Fibroblast of skin of scalp (primary cell): ENCODE measurements at places on chromosomes 5 and 9.

GRCh38 chr9:37290940-37291485 is 131.5 kb upstream of the GRHPR start:
- DNase-seq: peak; percentile 91

DNA sequence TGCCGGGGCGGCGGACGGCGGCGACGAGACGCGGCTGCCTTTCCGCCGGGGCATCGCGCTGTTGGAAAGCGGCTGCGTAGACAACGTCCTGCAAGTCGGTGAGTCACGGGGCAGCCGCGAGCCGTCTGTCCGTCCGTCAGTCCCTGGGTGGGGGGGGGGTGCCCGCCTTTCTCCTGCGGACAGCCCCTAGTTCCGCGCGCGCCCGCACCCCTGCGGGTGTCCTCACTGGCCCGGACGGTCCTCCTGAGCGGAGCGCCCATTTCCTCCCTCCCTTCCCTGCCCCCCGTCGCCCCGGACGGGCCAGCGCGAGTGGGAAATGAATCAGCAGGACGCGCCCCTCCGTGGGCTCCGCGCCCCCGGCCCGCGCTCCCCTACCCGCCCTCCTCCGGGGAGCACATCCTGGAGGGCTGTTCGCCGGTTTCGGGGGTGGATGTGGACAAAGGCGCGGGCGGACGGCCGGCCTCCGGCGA is 828 bp downstream of the ZSWIM6 start:
- DNase-seq: peak; percentile 68

GRCh38 chr5:73188764-73189531 is 16.0 kb downstream of the TMEM174 start:
- DNase-seq: peak; percentile 95

GRCh38 chr5:83099001-83099400 is 21.7 kb downstream of the XRCC4 start:
- no peak for DNase-seq

DNA sequence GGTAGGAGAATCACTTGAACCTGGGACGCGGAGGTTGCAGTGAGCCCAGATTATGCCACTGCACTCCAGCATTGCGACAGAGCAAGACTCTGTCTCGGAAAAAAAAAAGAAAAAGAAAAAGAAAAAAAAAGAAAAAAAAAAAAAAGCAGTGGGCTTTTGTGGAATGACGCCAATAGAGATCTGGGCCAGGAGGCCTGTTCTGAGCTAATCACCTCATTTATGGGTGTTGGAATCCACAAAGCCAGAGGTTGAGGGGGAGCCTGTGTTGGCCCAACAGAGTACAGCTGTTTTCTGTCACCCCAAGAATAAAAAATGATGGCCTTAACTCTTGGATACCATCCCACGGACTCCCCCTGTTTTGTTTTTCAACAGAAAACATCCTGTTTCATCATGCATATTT is 18.5 kb downstream of the OSTF1 start:
- no peak for DNase-seq

GRCh38 chr9:77543131-77543822 is 104.8 kb downstream of the GNA14 start:
- no peak for DNase-seq

- no peak for DNase-seq
Measured at GRCh38 chr5:153081385-153081784, 409.1 kb upstream of the GRIA1 start.

GRCh38 chr5:6475626-6476312 is 27.1 kb downstream of the UBE2QL1 start:
- DNase-seq: no peak

- DNase-seq: peak; percentile 72
Measured at GRCh38 chr5:134458234-134459009, 46.7 kb upstream of the CDKN2AIPNL start.

- DNase-seq: no peak
Measured at GRCh38 chr9:129813661-129814060, 10.3 kb downstream of the TOR1A start.

DNA sequence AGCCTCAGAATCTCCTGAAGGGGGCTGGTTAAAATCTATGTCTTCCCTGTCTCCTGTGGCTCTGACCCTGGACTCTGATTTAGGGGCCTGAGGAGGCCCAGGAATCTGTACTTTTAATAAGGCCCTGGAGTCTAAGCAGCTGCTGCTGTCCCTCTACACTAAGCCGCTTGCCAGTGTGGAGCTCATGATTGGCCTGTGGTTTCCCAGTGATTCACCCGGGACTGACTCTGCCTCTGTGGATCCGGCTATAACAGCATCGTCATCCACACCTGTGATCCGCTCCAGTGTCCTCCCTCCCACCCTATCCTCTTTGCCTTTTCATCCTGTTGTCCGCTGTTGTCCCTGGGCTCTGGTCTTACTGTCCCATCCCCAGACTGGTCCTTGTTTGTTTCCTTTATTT is 3.7 kb downstream of the SLC31A2 start:
- DNase-seq: peak; percentile 15

- no peak for DNase-seq
Measured at GRCh38 chr9:76333964-76334363, 60.3 kb downstream of the RFK start.

- DNase-seq: no peak
Measured at GRCh38 chr5:175308701-175309100, 135.3 kb downstream of the DRD1 start.
